ENCODE measurements at places on chromosomes 7 and 10.

GRCh38 chr7:111871283-111871682 is 309.0 kb upstream of the IMMP2L start:
- no peak for DNase-seq

DNA sequence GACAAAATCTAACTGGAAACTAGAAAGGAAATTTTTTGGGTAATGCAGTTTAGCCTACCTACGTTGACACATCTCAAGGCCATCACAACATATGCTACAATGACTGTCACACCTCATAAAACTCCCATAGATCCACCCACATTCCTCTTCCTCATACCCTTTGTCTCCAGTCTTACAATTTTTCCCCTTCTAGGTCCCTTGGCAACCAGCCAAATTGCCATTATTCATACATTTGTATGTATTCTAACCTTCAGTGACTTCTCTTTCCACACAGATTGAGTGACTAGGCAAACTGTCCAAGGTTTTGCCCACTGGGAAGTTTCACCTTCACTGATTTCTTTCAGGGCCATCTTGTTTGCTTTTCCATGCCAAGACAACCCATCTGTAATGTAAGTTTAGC is 100.5 kb upstream of the TPK1 start:
- no peak for DNase-seq

GRCh38 chr7:102320601-102321350 is 34.1 kb downstream of the SH2B2 start:
- no peak for DNase-seq

- DNase-seq = no peak
Measured at GRCh38 chr10:110530131-110530831, 32.6 kb downstream of the DUSP5 start.
